Esophagus squamous epithelium (tissue), 5 donors: ENCODE measurements at places on chromosomes 1 and 21. TPM values are rescaled to one million over a fixed set of nuclear protein-coding genes. Genes with fewer than 3 reads are reported as not detected.

Gene NUDT17
- 2.2 TPM for total RNA-seq

Gene LMNA
- total RNA-seq, result 416 TPM

Gene SLC9C2
- not detected for total RNA-seq

Gene SLC5A9
- not detected for total RNA-seq

Gene IL20
- total RNA-seq, result 1.1 TPM

Gene MROH7
- 0.13 TPM for total RNA-seq

Gene CD1B
- total RNA-seq, result not detected

Gene SPRR2B
- total RNA-seq, result 1.9 TPM

Gene GSTM5
- total RNA-seq, result 4.6 TPM

Gene CYP4B1
- 91.7 TPM for total RNA-seq

Gene CHODL
- 0.22 TPM for total RNA-seq

Gene PTPN22
- total RNA-seq, result 1.1 TPM

DNA sequence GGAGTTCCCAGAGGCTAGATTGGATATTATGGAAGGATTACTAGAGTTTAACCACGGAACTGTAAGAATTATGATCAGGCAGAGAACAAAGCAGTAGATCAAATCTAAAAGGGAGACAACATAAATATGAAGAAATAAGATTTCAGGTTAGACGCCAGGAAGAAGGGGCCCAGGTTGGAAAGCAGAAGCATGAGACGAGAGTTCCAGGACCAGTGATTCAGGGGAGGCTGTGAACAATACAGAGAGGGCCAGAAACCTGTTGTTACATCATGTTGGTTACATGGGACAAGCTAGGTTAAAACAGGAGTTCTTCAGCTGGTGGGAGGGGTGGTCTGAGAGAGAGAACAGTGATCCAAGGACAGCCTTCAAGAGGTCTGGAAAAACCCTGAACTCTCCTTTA lies 128.4 kb upstream of the MROH9 start:
- no peak for DNase-seq

- DNase-seq, result no peak
These were observed 129.5 kb downstream of the CAMTA1 start for GRCh38 chr1:6914706-6915105.

GRCh38 chr1:77620273-77620672 lies 62.2 kb downstream of the ZZZ3 start:
- DNase-seq, result no peak

GRCh38 chr21:21007606-21008005 lies 9.4 kb downstream of the NCAM2 start:
- no peak for DNase-seq

DNA sequence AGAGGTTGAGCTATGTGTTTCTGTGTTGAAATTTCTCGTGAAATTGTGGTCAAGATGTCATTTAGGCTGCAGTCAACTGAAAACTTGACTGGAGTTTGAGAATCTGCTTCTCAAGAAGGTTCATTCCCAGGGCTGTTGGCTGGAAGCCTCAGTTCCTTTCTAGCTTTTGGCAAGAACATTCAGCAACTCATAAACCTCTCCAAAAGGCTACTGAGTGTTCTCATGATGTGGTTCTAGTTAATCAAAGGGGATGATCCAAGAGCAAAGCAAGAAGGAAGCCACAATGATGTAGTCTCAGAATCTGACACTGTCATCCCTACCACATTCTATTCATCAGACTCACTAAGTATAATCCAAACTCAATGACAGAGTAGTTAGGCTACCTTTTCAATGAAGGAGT lies 66.6 kb downstream of the SPATA6 start:
- no peak for DNase-seq

- DNase-seq, result no peak
These were observed 92.9 kb downstream of the DPYD start for GRCh38 chr1:97827887-97828286.

GRCh38 chr1:3415260-3416090 lies 39.0 kb upstream of the ARHGEF16 start:
- no peak for DNase-seq

- DNase-seq, result no peak
These were observed 4.4 kb downstream of the DVL1 start for GRCh38 chr1:1344655-1345361.

GRCh38 chr1:2962946-2963345 lies 58.3 kb upstream of the ACTRT2 start:
- DNase-seq, result no peak

DNA sequence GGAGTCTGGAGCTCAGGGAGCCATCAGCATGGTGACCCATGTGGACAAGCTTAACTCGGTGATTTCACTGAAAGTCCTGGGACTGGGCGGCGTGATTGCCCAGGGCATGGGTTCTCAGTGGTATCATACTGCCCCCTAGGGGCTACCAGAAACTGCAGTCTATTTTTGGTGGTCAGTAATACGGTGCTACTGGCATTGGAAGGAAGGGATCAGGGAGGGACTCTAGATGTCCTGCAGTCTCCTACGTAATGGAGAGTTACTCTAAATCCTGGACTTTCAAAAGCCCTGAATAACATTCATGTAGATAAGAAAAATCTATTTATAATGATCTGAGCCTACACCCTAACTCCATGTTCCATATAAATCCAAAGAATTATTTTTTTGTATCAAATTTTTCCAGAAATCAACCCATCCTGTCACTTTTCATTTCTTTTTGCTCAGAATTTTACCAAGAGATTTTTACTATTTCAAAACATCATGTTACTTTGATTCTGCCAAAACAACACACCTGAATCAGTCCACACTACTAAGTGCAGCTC lies 37.3 kb downstream of the PABPC4 start:
- no peak for DNase-seq

DNA sequence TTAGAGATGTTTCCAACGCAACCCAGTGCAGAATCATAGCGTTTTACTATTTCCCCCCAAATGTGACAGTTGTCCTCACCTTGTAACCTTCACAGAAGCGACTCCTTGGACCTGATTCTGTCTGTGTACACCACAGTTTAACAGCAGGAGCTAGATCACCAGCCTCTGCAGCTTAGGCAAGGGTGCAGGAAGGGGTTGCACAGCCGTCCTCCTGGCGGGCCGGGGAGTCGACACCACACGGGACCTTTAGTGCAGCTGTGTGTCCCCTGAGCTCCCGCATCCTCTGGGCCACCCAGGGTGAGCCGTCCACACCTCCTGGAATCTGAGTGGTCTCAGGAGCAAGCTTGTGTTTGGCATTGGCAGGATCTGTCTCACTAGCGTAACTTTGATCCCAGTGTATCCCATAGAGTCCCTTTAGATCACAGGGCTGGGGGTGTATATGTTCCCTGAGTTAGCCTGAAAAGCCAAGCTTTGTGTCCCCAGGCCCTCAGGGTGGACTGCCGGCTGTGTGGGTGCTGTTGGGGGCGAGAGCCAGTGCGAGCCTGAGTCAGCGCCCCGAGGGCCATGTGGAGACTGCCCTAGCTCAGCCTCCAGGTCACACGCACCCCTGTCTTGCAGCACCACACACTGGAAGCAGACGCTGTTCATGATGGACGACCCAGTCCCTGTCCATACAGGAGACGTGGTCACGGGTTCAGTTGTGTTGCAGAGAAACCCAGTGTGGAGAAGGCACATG lies 27.5 kb downstream of the PRMT2 start:
- no peak for DNase-seq

- no peak for DNase-seq
These were observed 31.8 kb downstream of the ATF3 start for GRCh38 chr1:212640223-212640878.

DNA sequence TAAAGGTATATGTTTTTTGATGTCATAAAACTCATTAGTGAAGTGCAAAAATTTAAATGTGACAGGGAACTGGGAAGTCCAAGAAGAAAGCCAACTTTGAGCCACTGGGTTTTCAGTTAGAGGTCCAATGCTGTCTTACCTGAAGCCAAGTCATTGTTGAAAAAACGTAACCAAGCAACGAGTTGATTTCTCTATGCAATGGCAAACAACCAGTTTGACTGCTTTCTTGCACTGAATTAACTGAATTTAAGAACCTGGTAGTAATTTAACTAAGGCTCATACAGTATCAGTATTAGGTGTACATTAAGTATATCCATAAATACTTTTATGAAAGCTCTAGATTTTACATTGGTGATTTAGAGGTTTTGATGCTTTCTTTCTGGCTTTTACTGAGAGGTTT lies 20.2 kb upstream of the S1PR1 start:
- DNase-seq, result no peak

DNA sequence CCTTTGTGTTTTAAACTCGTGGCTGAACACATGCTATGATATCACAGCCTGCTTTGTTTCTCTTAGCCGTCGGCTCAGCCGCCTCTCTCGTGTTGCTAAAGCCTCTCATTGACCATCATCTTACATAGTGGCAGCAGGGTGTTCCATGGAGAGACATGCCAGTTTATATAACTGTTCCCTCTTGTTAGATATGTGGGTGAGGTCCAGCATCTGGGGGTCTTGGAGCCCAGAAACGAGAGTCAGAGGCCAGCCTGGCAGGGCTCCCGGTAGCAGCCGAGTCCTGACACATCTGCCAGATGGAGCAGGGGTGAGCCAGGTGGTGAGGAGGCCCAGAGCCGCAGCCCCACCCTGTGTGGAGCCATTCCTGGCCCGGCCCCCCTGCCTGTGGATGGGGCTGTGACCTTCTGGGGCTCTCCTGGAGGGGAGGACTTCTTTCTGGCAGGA lies 11.9 kb downstream of the PODN start:
- DNase-seq, result no peak

DNA sequence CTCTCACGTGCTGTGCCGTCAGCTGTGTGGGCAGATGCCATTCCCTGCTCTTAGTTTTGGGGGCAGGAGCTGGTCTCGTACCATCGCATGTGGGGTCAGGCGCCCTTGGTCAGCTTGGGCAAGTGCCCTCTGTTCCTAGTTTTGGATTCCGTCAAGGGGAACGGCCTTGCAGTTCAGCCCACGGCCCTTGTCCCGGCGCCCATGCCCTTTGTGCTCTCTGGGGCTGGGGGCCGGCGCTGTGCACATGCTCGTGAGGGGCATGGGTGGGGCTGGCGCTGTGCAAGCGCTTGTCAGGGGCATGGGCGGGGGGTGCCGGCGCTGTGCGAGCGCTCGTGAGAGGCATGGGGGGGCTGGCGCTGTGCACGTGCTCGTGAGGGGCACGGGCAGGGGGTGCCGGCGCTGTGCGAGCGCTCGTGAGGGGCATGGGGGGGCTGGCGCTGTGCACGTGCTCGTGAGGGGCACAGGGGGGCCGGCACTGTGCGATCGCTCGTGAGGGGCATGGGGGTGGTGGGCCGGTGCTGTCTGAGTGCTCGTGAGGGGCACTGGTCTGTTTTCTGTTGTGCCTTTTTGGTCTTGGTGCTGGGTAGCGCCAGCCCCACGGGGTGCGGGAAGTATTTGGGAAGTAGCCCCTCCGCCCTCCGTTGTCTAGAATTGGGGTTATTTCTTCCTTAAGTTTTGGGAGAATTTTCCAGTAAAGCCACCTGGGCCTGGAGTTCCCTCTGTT lies 29.5 kb upstream of the DIP2A start:
- DNase-seq, result no peak

- no peak for DNase-seq
These were observed 33.7 kb upstream of the KCNA2 start for GRCh38 chr1:110639724-110640386.

DNA sequence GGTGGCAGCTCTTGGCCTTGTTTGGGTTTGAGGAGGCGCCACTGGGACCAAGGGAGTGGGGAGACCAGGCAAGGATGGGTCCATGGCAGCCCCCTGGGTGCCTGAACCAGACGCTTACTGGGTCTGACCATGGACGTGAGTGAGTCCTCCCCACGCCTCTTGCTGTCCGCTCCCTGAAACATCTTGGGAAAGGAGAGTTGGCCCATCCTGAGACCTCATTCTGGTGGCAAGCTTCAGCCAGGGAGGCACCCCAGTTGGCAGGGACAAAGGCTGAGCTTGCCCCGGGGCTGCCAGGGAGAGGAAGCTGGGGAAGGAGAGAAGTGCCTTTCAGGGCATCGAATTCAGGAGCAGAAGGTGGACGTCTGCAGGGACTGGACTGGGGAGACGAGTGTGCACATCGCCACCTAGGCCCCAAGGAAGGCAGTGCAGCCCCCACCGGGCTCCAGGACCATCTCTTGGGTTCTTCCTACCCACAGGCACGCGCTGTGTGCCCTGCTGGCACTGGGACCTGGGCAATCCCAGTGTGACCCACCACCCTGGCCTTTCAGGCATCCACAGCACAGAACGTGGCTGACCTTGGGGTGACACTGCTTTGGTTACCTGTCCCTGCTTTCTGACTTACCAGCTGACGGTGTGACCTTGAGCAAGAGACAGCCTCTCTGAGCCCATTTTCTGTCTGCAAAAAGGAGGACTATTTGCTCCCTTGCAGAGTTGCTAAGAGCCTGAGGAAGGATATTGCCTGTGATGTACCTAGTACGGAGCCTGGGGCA lies 132.9 kb upstream of the WNT4 start:
- no peak for DNase-seq

GRCh38 chr1:201595381-201595780 lies 56.5 kb downstream of the NAV1 start:
- no peak for DNase-seq

DNA sequence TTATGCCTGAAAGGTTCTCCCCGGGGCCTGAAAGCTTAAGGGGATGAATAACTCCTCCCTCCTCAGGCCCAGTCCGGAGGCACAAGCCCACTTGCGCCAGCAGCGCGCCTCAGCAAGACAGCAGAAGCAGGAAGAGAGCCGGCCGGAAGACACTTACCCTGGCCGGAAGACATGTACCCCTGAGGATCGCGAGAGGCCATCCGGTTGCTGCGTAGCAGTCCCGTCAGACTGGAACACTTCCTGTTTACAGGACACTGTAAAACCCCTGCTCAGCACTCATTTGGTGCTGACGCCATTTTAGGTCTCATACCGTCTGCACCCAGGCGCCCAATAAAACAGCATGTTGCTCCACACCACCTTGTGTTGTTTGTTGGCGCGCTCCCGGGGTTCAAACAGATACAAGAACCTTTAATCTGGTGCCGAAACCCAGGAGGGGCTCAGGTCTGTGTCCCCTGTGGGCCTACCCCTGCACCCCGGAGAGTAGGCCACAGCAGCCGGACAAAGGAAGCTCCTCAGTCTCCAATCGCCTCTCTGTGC lies 30.3 kb downstream of the VN1R5 start:
- DNase-seq, result no peak

DNA sequence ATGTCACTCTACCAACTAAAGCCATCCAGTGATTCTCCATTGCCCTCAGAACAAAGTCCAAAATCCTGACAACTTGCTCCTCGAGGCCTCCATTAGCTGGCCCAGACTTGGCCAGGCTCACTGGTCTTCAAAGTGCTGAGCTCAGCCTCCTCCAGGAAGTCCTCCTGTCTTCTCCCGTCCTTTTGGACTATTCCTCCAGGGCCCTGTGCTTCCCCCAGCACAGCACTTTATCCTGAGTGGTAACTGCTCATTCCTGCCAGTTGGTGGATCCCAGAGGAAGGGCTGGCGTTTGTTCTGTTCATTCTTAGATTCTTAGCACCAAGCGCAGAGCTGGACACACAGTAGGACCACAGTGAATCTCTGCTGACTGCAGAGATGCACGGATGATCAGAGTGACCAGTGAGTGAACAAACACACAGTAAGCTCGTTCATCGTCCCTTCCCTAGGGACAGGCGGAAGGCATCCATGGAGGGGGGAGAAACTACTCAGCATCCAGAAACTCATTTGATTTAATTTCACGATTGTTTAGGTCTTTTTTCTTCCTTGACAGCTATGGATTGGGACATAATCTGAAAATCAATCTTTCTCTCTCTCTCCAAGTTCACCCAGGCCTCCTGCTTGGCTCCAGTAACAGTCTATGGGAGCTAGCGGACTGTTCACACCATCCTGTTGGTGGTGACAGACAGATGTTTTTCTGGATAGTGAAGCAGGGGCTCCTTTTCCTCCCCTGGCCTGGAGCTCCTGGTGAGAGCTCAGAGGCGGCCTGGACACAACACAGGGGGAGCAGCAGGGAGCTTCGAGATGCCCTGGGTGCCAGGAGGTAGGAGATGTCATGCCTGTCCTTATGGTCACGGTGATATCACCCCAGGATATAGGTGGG lies 180.2 kb downstream of the PTPRU start:
- DNase-seq, result no peak

GRCh38 chr1:209825591-209826434 lies 2.0 kb upstream of the UTP25 start:
- DNase-seq, result no peak
